ENCODE measurements at places on chromosomes 13 and 19. TPM values are rescaled to one million over a fixed set of nuclear protein-coding genes. Genes with fewer than 3 reads are reported as not detected.

KIR3DL1 gene
- not detected for total RNA-seq

FOXA3 gene
- not detected for total RNA-seq

TEX29 gene
- 1.7 TPM for total RNA-seq

ZNF677 gene
- 15.7 TPM for total RNA-seq

ZNF358 gene
- 16.2 TPM for total RNA-seq

WDR88 gene
- under 0.01 TPM for total RNA-seq

- no peak for DNase-seq
These were observed 17.5 kb downstream of the ZC3H13 start for GRCh38 chr13:46035066-46035465.

- DNase-seq = peak; percentile 83
These were observed 220.4 kb upstream of the HTR2A start for GRCh38 chr13:47117268-47117667.

- DNase-seq = no peak
These were observed 19.4 kb downstream of the CLDN10 start for GRCh38 chr13:95571941-95572340.

GRCh38 chr13:102904408-102904862, 58.6 kb downstream of the ERCC5 start:
- DNase-seq = no peak

GRCh38 chr19:1231729-1232637, 5.8 kb downstream of the CBARP start:
- DNase-seq = no peak

DNA sequence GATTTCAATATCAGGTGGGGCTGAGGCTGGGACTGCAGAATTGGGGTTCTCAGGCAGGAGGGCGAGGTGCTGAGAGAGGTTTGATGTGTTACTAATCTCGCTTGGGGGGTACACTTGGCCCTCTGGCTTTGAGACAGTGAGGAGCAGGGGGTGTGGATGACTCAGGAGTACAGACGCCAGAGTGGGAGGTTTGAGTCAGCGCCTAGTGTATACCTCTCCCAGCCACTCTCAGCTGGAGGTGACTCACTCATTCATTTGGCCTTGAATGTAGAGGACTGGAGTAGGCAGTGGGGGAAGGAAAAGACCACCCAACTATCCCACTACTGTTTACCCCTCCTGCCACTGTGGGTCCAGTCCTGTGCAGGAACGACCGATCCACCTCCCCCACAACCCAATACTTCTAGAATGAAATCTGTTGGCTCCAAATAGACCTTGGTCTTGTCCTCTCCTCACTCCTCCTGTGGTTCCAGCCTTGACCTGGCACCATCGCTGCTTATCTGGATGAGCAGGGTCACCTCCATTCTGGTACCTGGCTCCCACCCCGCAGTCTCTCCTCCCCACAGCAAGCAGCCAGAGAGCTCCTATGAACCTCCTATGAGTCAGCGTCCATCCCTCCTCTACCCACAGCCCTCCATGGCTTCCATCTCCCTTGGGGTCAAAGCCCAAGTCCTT, 20.1 kb upstream of the ZNRF4 start:
- DNase-seq = peak; percentile 98
